ENCODE measurements at places on chromosomes 5 and 9. TPM values are rescaled to one million over a fixed set of nuclear protein-coding genes. Genes with fewer than 3 reads are reported as not detected.

Gene MARCOL
- not detected for total RNA-seq

Gene PLAC8L1
- total RNA-seq: not detected

Gene FBXW5
- 249 TPM for total RNA-seq

Gene SLC28A3
- 0.15 TPM for total RNA-seq

Gene ANKRD33B
- 8.2 TPM for total RNA-seq

Gene CHSY3
- 0.70 TPM for total RNA-seq

Gene HAPLN1
- not detected for total RNA-seq

Gene PCDHB9
- 0.17 TPM for total RNA-seq

Gene SPATA31C1
- total RNA-seq: not detected

Gene EPB41L4B
- 5.8 TPM for total RNA-seq

Gene EIF4E1B
- not detected for total RNA-seq

Gene FOXD4L4
- 0.20 TPM for total RNA-seq

Gene MOB3B
- total RNA-seq: 1.4 TPM

Gene FBP1
- total RNA-seq: 2.3 TPM

Gene NIPAL4
- total RNA-seq: 1.1 TPM

Gene ARAP3
- total RNA-seq: 3.6 TPM

Gene TNFAIP8
- 57.9 TPM for total RNA-seq

Measured in renal cortical epithelial cell (primary cell).